ENCODE measurements at places on chromosomes 1 and 21.

DNA sequence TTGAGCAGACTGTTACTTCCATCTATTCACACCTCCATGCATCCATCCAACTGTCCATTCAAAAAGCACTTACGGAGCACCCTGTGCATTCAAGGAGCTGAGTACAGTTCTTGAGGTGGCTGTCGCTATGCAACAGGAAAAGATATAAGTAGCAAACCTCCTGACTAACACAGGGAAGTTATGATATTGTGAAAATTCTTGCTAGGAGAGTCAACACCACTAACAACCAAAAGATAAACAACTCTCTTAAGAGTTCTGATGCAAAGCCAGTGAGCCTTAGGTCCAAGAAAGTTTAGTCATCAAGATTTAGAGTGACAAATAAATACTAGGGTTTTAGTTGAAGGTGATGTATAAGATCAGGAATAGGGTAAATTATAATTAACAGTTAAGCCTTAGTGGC is 44.5 kb upstream of the TRIM45 start:
- peak; percentile 72 for DNase-seq

DNA sequence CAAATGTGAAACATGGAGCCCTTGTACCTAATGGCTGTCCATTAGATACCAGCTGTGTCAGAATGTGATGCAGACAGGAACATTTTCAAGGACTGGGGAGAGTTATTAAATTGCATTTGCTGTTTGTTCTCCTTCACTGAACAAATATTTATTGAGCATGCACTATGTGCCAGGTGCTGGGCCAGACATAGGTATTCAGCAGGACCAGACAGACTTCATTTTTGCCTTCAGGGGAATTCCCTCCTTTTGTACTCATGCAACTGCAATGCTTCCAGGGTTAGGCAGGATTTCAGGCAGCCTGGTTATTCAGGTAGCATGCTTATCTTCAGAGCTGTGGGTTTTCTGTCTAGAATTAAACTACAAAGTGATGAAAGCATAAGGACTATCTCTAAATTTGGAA is 64.2 kb upstream of the SMYD2 start:
- no peak for DNase-seq

- no peak for DNase-seq
These were observed 222.8 kb upstream of the ZRANB2 start for GRCh38 chr1:71303617-71304041.

- no peak for DNase-seq
These were observed 4.9 kb upstream of the CCDC28B start for GRCh38 chr1:32195531-32195930.

DNA sequence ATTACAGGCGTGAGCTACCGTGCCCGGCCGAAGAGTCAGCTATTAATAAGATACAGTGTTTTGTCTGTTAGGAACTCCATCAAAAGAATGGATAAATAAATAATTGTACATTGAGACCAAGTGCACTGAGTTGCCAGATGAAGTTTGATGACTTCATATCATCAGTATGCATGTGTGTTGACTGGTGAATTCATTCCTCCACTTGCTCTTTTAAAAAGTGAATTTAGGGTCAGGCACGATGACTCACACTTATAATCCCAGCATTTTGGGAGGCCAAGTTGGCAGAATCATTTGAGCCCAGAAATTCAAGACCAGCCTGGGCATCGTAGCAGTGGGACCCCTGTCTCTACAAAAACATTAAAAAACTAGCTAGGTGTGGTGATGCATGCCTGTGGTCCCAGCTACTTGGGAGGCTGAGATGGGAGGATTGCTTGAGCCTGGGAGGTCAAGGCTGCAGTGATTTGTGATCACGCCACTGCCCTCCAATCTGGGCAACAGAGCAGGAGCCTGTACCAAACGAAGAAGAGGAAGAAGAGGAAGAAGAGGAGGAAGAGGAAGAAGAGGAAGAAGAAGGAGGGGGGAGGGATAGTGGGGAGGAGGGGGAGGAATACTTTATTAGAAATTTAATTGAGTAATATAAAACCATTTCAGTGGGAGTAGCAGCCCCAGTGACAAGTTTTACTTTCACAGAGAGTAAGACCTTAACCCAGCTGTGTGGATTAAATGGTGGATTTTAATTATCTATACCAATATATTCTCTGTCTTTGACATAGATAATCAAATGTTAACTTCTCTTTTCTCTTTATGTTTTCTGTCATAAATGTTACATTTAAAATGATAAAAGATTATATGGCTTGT is 74.9 kb downstream of the CCDC18 start:
- peak; percentile 80 for DNase-seq

DNA sequence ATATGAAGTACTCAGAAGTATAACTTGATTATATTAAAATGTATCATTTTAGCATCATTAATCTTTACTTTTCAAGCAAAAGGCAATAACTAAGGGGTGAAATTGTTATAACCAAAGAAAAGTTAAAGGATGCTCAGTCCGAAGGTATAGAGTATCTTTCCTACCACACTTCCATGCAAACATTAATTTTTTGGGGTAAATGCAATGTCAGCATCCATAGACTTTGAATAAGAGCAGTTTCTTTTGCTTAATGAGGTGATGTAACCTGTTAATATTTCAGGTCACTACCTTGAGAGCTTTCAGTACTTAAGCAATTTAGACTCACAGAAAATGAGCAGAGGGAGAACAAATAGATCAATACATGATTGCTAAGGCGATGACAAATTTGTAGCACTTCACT is 1093.5 kb downstream of the PLA2G4A start:
- no peak for DNase-seq

DNA sequence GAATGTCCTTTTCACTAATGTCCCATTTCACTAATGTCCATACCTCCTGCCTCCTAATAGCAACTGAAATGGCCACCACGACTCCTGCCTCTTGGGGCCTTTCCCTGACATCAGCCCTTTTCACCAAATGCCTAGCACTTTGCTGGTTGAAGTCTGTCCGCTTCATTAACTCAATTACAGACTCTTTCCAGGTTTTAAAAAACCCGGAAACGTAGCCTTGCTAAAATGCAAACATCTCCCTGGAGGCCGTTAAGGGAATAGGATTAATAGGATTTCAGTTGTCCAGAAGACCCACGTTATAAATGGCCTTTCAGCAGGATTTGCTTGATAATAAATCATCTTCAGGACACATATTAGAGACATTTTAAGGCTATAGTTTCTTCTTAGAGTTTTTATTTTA is 25.7 kb upstream of the ERO1B start:
- no peak for DNase-seq

- no peak for DNase-seq
These were observed 246.0 kb downstream of the TRABD2B start for GRCh38 chr1:47751193-47751592.

- DNase-seq: no peak
These were observed 3.3 kb upstream of the S100A3 start for GRCh38 chr1:153552335-153552734.

DNA sequence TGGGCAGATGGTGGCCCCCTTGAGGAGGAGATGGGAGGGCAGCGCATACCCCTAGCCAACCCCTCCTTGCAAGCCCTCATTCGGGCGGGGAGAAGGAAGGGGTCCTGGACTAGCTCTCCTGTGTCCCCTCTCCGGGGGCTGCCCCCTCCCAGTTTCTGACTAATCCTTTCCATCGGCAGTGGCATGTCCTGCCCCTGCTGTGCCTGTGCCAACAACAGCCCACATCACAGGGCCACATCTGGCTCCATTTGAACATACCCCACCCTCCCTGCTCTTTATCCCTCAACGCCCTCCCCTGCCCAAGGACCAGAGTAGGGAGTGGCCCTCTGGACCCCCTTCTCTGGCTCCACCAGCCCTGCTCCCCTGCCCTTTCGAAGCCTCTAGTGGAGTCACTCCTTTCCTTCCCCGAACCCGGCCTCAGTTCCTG is 11.0 kb upstream of the LMNA start:
- no peak for DNase-seq

GRCh38 chr1:201734786-201735185 is 94.2 kb upstream of the IPO9 start:
- no peak for DNase-seq

DNA sequence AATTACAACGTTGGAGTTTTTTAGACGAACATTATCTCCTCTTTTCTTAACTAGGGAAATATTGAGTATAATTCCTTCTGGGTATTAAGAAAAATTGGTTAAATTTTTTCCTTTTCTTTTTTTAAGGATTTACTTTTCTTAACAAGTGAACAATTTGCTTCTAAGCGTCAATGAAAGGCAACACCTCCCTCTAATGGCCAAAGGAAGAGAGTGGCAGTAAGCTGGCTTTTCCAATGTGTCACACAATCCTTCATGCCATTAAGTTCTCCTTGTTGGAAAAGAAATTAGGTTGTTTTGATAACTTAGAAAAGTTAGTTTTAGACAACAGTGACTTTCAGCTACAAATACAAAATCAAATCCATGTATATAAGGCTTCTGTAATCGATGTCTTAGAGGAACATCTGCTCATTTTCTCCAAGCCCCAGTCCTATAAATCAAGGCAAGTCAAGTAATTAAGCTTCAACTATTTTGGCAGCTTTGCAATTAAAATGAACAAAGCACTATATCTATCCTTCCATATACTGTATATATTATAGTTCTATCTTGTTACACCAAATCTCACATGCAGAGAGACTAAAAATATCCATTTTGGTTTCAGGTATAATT is 62.8 kb downstream of the EDEM3 start:
- no peak for DNase-seq

- DNase-seq: no peak
These were observed 980.9 kb downstream of the BRINP3 start for GRCh38 chr1:189496768-189497167.

- no peak for DNase-seq
These were observed 30.2 kb upstream of the C1orf105 start for GRCh38 chr1:172390301-172390682.

DNA sequence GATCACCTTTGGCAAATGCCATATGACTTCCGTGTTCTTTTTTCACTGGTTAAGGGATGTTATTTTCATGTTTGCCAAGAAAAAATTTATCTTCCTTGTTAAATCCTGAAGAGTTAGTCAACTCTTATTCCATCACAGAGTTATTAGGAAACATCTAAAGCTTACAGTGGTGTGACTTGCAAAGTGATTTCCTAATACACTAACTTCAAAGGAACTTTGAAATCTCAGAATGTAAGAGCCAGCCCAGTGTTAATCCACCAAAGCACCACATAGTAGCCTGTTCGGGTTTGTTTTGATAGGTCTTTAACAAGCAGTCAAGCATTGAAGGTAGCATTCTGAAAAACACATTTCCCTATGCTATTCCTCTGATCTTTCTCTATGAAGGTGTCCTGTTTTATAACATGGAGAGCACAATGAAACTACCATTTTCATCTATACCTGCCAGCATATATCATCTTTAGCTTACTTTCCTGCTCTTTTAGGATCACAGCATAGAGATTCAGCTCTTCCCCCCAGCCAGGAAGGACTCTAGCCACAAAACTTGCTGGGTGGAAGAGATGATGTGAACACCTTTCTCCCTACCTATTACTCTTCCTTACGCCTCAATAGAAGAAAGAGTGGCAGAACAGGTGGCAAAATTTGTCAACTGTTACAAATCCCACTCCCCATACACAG is 82.4 kb upstream of the MAGI3 start:
- peak; percentile 81 for DNase-seq

GRCh38 chr1:222071387-222071786 is 329.5 kb upstream of the DUSP10 start:
- DNase-seq: no peak

DNA sequence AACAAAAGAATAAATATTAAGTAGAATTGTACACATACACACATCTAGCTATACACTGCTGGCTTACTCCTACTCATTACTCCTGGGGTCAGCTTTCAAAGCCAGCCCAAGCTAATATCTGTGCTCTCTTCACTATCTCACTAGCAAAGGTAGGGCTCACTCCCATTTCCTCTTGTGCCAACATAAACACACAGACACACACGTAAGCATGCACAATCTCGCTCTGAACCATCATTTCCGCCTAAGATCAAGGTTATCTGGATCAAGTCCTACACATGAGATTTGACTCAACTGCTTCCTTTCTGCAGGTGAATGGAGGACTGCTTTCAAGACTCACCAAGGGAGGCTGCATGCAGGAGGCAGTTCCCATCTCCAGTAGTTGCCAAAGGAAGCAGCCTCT is 28.8 kb upstream of the MTMR11 start:
- DNase-seq: peak; percentile 11

DNA sequence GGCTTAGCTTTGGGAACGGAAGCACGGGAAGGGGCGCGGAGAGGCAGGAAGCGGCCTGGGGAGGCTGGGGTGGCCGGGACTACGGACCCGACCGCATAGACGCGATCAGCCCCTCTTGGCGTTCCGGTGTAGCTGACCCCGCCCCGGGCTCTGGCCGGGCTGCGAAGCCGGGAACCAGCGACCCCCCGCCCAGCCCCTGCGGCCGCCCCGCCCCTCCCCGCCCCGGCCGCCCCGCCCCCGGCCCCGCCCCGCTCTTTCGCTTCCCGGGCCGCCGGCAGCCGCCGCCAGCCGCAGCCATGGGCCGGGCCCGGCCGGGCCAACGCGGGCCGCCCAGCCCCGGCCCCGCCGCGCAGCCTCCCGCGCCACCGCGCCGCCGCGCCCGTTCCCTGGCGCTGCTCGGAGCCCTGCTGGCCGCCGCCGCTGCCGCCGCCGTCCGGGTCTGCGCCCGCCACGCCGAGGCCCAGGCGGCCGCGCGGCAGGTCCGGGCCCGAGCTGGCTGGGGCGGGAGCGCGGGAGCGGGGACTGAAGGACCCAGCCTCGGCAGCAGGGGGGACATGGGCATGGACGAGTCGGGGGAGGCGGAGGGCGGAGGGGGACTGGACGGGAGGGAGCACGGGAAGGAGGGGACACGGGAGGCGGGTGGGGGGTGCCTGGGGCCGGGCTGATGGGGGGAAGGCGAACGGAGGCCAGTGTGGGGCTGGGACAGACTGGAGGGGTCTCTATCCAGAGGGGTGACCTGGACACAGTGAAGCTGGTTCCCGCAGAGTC is at the start of gene SELENON:
TSS of gene SELENON (plus strand) at position 259 of the 768 bp plus-strand sequence. CDS start at position 297, 38 bp downstream.
- DNase-seq: peak; percentile 29
